ENCODE measurements at places on chromosomes 2 and 18.

DNA sequence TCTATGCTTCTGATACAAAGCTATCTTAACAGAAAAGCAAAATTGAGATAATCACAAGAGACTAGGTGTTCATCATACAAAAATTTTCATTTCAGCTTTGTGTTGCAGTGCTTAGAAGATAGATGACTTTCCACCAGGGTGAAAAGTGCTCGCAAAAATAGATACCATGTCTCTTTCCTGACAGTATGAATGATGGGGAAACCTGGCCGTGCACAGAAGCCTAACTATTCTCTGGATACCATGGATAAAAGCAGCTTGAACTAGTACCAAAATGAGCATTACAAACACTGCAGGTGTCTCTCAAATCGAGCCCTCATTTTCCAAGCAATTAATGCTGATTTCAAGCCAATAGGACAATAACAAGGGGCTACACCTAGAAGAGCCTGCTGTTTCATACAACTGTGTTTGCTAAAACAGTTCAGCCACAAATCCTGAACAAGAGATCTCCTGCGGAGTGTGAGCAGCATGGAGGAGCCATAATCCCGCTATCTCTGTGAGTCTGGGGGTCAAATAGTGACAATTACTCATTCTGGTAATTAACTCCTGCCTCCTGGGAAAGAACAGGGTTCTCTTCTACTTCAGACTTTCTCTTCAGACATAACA lies 507.6 kb downstream of the PID1 start:
- DNase-seq: no peak

DNA sequence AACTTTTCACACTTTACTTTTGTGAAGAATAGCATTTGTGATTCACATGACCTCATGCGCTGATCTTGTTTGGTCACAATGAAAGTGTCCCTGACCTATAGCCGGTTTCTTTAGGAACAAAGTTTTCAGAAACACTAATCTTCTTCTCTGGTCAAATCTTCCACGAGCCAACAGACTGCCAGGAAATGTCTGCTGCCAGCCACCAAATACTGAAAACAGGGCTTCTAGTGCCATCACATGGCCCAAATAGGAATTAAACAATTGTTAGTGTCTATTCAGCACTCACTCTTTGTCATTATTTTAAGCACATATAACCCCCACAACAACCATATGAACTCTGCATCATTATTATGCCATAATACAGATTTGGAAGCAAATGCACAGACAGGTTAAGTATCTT lies 286.5 kb upstream of the SYT4 start:
- DNase-seq: peak; percentile 18

GRCh38 chr2:28088970-28089369 lies 198.4 kb downstream of the BABAM2 start:
- no peak for DNase-seq

- no peak for DNase-seq
Measured at GRCh38 chr18:40006634-40007033, 1948.4 kb upstream of the PIK3C3 start.

- no peak for DNase-seq
Measured at GRCh38 chr18:75409806-75410205, 17.7 kb downstream of the SMIM21 start.

DNA sequence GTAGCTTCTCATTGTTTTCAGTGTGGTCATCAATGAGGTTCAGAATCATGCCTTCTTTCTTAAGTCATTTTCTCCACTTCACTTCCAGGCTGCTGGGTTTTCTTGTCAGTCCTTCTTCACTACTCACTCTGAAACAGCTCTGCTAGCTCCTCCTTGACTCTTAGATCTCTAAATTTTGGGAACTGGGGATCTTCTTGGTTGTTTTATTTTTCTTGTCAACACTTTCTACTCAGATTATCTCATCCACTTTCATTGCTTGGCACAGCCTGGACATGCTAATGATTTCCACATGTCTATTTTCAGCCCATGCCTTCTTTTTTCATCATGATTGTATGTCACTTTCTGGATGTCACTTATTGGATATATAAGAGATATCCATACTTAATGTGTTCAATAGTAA lies 517.8 kb upstream of the DSEL start:
- no peak for DNase-seq

DNA sequence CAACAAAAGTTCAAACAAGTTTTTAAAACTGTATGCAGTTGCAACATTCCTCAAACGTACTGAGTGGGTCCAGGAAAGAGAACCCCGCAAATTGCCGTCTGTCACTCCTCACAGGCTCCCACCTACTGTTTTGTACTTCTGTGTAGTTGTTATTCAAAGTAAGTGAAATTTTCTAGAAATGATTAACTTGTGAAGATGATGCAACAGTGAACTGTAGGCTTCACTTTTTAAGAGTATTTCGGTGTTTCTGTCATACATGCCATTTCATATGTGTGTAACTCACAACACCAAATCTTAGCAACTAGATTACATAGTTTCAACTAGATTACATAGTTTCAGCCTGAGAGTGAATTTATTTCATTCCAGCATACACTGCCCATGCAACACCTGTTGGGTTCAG lies 226.0 kb upstream of the TANK start:
- no peak for DNase-seq

DNA sequence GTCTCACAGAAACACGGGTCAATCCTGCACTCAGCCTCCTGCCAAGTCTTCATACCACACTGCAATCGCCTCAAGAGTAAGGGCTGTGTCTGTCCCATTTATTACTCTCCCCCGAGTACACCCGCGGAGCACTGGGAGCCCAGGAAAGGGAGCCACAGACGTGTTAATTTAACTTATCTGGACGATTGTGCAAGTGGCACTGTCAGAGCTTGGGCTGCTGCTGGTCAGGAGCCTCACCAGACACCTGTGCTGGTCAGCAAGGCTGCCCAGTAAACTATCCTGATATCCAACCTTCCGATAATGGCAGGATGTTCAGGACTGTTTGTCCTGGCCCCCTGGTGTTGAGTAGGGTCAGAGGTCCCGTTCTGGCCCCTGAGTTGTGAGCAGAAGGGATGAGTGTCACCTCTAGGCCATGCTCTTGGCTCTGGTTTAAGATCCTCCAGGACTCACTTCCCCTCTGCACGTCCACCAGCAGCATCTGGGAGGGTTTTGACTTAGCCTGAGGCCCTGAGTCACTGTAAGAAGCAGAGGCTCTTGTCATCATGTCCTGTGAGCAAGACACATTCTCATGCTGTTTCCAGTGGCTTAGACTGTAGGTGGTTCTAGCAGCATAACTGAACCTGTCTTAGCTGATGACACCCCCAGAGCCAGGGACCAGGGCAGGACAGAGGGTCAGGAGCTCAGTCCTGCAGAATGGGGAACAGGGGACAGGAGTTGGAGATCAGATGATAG lies 82.5 kb upstream of the ARL4C start:
- DNase-seq: no peak

DNA sequence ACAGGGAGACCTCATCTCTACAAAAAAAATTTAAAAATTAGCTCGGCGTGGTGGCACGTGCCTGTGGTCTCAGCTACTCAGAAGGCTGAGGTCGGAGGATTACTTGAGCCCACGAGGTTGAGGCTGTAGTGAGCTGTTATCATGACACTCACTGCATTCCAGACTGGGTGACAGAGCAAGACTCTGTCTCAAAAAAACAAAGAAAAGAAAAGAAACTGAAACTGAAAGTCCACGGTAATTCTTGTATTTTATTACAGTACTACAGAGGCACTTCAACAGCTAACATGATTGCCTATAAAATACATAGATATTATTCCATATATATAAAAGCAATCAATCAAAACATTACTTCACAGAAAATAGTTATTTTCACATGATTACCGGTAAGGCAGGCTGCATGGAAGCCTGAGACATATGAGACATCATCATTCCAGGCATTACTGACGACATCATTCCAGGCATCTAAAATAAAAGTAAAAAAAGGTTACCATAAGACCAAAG lies 23.1 kb downstream of the PRPF40A start:
- DNase-seq: peak; percentile 12

GRCh38 chr2:237725661-237726060 lies 72.9 kb upstream of the RBM44 start:
- no peak for DNase-seq

DNA sequence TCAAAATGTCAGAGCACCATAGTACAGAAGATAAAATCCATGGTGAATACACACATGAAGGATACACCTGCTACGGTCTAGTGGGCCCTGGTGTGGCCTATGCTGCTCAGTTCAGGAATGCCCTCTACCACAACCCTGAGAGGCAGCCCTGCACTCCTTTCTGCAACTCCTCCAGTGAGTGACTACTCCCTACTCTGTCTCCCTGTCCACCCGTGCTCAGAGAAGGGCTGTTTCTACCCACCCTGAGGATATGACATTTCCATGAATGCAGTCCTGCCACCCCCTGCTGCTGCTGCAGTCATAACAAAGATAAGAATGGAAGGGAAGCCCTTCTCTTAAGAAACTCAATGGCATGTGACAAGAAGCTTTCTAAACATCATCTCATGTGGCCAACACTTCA lies 137.0 kb downstream of the EN1 start:
- no peak for DNase-seq

DNA sequence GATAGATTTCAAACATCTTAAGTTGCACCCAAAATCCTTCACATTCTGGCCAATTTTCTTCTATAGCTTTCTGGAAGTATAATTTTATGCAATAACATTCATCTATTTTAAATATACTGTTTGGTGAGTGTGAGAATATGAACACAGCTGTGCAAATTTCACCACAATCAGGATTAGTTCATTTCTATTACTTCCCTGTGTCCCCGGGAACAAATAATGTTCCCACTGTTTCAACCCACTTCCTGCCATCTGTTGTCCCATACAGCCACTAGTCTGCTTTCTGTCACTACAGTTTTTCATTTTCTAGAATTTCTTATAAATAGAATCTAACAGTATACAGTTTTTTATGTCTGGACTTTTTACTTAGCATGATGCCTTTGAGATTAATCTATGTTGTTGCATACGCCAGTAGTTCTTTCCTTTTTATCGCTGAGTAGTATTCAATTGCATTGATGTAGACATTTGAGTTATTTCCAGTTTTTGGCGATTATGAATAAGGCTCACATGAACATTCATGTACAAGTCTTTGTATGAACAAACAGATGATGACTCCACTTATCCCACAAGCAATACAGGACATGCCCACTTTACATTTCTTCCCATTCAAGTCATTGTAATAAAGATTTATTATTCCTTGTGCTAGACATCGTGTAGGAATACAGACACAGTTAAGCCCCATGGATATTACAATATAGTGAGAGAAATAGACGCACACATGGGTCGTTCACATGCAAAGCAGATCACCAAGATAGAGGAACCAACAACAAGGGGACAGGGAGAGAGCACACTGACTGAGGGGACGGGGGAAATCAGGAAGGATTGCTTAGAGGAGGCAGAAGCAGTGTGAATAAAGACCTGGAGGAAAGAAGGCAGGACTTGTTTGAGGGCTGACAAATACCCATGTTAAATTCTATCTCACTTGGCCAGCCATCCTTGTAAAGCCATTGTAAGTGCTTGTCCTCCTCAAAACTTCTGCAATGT lies 72.9 kb upstream of the PAX8 start:
- DNase-seq: no peak

DNA sequence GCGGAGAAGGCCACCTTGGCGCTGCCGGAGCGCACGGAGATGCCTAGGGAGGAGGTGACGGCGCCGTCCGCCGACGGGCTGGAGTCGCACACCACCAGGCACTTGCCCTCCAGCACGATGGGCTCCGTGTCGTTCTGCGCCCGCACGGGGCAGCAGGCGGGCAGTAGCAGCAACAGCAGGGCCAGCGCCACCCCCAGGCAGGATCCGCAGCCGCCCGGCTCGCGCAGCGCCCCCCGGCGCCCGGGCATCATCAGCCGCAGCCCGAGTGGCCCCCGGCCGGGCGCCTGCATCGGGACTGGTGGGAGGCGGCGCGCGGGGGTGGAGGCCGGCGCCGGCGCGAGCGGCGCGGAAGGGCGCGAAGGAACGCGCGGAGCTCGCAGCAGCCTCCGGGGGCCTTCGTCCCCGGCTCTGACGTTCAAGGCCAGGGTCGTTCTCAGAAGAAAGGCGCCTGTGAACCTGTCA lies 2.2 kb downstream of the CBLN2 start:
- DNase-seq: peak; percentile 16

DNA sequence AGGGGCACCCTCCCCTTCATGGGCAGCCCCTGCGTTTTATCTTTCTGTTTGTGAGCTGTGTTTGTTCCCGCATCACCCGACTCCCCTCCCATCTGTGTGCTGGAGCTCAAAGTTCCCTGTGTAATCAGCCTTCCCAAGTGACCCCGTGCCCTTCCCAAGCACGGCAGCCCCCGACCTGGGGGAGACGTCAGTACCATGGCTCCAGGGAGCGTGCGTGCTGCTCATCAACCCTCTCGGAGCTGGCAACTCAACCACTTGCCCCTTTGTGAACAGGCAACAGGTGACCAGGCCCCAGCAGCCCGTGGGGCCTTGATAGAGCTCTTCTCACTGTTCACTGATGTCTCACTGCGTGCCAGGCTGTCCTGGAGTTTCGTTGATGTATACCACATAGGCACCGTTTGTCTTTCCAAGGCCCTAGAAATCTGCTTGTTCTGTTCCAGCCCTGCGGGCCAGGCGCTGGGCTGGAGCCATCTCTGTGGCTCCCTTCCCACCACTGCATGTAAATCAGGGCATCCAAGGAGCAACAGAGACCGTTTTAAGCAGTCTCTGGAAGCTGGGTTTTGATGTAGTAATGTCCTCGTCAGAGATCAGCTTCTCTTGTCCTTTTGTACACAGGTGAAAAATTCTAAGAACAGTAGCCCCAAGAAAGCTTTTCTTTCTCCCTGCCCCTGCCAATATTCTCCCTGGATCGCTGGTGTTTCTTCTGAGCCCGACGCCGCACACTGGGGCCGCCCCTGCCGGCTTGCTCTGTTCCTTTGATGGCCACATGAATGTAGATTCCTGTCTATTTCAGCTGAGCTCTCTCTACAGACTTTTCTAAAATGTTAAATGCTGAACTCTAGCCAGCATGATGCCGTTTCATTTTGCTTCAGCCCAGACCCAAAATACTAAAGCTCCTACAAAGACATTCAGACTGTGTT lies 107.0 kb upstream of the PTPRM start:
- no peak for DNase-seq

GRCh38 chr2:204207866-204208265 lies 271.3 kb downstream of the ICOS start:
- no peak for DNase-seq

GRCh38 chr2:1744446-1745170 lies at the start of gene PXDN:
Gene PXDN (minus strand): TSS chr2:1744515. CDS start chr2:1744455, 60 bp downstream.
- DNase-seq: no peak

DNA sequence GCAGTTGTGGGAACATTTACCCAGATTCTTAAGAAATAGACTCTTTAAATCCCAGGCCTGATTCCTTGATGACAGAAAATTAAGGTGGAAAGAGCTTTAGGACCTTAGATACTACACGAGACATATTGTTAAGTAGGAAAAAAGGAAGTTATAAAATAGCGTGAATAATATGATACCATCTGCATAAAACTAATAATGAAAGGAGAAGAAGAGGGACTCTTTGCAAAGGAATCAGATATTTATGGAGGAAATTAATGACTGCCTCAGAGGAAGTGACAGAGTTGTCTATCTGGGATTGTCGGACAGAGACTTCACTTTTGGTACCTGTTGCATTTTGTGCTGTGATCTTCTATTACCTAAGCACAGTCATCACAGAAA lies 20.8 kb downstream of the APCDD1 start:
- no peak for DNase-seq

DNA sequence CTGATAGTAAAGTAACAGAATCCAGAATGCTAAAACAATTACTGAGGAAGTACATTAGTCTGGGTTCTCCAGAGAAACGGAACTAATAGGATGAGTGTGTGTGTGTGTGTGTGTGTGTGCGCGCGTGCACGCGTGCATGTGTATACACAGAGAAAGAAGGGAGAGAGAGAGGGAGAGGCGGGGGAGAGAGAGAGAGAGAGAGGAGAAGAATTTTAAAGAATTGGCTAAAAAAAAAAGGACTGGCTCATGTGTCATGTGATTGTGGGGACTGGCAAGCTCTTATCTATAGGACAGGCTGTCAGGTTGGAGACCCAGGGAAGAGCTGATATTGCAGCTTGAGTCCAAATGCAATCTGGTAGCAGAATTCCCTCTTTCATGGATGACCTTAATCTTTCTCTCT lies 976.2 kb upstream of the CDH2 start:
- DNase-seq: peak; percentile 44

Measured in erythroblast (primary cell).